ENCODE measurements at places on chromosomes 5 and 9. TPM values are rescaled to one million over a fixed set of nuclear protein-coding genes. Genes with fewer than 3 reads are reported as not detected.

- DNase-seq = no peak
These were observed 94.8 kb upstream of the CDH12 start for GRCh38 chr5:22947921-22948320.

The IFNK gene
- total RNA-seq = not detected

The NR6A1 gene
- total RNA-seq = 9.9 TPM

- DNase-seq = no peak
These were observed 246.8 kb downstream of the MSX2 start for GRCh38 chr5:174971210-174971609.

DNA sequence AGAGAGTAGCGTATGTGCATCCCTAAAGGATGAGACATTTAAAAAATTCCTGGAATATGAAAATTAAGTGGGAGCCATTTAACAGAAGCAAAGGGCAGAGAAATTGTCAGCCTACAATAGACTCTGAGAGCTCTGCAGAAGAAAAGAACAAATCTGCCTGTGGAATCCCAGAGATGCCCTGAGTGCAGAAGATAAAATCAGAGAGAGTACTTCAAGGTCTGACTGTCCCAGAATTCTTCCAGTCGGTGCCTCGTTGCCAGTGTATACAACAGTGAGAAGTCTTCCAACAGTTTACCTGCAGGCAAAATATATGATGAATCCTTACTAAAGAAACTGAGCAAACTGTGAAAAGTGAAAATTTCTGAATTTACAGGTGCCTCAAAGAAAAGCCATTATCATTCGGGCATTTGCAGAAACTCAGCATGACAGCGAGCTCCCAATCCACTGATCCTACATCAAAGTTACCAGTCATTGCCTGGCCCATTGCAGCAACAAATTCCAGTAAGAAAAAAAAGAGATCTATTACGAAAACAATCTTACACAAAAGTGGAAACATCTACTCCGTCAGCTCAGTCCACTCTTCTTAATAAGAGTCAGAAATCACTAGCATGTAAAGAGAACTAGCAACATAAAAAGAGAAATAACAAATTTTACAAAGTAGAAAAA is 92.8 kb upstream of the VCAN start:
- DNase-seq = no peak

The DMXL1 gene
- total RNA-seq = 21.1 TPM

DNA sequence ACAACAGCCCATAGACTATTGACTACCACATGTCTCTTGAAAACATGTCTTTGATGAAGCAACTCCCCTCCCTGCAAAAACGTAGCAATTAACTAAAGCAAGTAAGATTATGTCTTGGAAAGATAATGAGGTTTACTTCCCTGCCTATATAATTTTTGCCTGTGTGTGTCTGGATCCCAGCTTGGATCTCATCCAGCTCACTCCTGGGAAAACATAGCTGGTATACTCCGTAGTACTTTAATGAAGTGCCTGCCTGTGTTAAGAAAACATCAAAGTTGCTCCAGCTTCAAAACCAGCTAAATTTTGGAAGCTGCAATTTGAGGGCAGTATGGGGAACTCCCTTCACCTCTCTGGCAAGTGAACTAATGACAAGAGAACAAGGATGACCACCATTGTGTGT is 182.6 kb upstream of the C9orf72 start:
- no peak for DNase-seq

The SNCB gene
- not detected for total RNA-seq

The ROPN1L gene
- total RNA-seq = 0.66 TPM

- no peak for DNase-seq
These were observed 48.2 kb downstream of the FAM240B start for GRCh38 chr9:38671748-38672147.

- no peak for DNase-seq
These were observed 18.3 kb downstream of the MARCHF3 start for GRCh38 chr5:127011961-127012644.

- no peak for DNase-seq
These were observed 340.3 kb upstream of the CDH6 start for GRCh38 chr5:30853158-30853557.

The KCNMB1 gene
- total RNA-seq = not detected

The PCDHB10 gene
- total RNA-seq = not detected
